ENCODE measurements at places on chromosomes 2 and 18. TPM values are rescaled to one million over a fixed set of nuclear protein-coding genes. Genes with fewer than 3 reads are reported as not detected.

DNA sequence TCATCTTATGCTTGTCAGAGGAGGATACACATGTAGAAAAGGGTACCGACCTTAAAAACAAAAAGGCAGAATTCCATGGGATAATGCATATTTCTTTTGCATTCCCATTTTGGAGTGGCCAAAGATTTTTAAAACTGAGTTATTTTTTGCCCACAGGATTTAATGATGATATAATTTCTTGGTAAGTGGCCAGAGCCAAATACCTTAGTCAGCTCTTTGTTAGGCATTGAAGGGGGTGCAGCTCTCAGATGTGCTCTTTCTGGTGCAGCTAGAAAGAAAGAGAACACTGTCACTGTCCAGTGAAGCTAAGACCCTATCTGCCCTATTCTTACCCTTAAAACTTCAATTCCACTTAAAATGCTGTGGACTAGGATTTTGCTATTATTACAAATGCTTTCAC is 10.8 kb downstream of the COQ10B start:
- no peak for DNase-seq

- no peak for DNase-seq
Measured at GRCh38 chr2:45669032-45669486, 17.6 kb downstream of the PRKCE start.

- no peak for DNase-seq
Measured at GRCh38 chr2:11009891-11010290, 98.2 kb downstream of the KCNF1 start.

CRYGD gene
- not detected for total RNA-seq

NEURL3 gene
- total RNA-seq, result 5.3 TPM

Measured in activated T-cell treated with anti-CD3 and anti-CD28 coated beads, Interleukin-2, amount 50 U/mL, for 72 hours (primary cell).